Bronchial smooth muscle cell (primary cell): ENCODE measurements at places on chromosomes 5 and 9. TPM values are rescaled to one million over a fixed set of nuclear protein-coding genes. Genes with fewer than 3 reads are reported as not detected.

Gene PCDHGA9
- 2.9 and 3.8 TPM in 2 replicates for total RNA-seq

Gene PTGR1
- 63.9 and 93.3 TPM in 2 replicates for total RNA-seq

Gene HNRNPAB
- total RNA-seq, result 13.9 and 23.0 TPM in 2 replicates

Gene KLF4
- 24.2 and 24.7 TPM in 2 replicates for total RNA-seq

Gene LMX1B
- total RNA-seq, result not detected in 2 replicates

Gene PDGFRB
- 71.1 and 110 TPM in 2 replicates for total RNA-seq

Gene SAPCD2
- total RNA-seq, result 0.26 and 0.47 TPM in 2 replicates

Gene GALNT12
- 31.5 and 37.4 TPM in 2 replicates for total RNA-seq

Gene KIF12
- not detected in 2 replicates for total RNA-seq

Gene CDX1
- total RNA-seq, result not detected in 2 replicates

Gene FCN2
- total RNA-seq, result not detected in 2 replicates

Gene TERT
- total RNA-seq, result not detected in 2 replicates

Gene LHX3
- total RNA-seq, result not detected in 2 replicates

Gene LTC4S
- total RNA-seq, result 0.94 and 1.3 TPM in 2 replicates

Gene PBX3
- 105 and 190 TPM in 2 replicates for total RNA-seq

Gene CMYA5
- total RNA-seq, result 3.9 and 5.9 TPM in 2 replicates

Gene INSL6
- total RNA-seq, result not detected in 2 replicates
